Caudate nucleus (tissue), 63 donors: ENCODE measurements at places on chromosomes 6 and 20.

DNA sequence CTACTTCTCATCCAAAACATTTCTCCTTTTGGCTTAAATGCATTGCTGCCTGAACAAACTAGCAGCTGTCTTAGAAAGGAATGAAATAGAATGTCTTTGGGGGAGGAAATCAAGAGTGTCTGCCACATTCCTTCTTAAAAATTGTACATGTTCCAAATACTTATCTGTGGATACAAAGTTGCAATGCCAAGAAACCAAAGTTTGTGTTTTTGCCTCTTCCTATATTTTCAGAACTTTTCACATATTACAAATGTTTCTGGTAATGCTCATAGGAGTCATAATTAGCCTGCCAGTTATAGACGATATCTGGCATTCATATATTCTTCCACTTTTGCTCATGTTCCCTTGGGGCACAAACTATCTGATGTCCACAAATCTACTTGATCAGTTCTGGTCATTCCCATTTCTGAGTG lies 165.5 kb upstream of the BMP5 start:
- no peak for DNase-seq

DNA sequence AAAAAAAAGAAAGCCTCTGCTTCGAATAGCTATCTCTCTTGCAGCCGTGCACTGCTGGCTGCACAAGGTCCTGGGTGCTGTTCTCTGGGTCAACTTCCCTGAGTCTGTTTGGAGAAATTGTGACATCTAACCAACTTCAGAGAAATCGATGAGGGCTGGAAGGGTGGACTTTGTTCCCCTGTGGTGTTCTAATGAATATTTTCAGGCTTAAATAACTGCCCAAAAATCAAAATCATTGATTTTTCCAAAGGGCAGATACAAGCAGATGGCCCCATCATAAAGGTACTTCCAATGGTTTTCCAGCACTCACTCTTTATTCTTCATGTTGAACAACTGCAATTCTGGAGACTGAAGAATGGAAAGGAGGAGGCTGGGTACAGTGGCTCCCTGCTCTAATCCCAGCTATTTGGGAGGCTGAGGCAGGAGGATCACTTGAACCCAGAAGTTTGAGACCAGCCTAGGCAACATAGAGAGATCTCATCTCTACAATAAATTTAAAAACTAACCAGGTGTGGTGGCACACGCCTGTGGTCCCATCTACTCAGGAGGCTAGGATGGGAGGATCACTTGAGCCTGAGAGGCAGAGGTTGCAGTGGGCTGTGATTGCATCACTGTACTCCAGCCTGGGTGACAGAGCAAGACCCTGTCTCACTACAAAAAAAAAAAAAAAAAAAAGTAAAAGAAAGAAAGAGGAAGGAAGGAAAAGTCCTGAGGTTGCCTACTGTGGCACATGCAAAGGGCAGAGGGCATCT lies 59.1 kb downstream of the FOXA2 start:
- DNase-seq = no peak

DNA sequence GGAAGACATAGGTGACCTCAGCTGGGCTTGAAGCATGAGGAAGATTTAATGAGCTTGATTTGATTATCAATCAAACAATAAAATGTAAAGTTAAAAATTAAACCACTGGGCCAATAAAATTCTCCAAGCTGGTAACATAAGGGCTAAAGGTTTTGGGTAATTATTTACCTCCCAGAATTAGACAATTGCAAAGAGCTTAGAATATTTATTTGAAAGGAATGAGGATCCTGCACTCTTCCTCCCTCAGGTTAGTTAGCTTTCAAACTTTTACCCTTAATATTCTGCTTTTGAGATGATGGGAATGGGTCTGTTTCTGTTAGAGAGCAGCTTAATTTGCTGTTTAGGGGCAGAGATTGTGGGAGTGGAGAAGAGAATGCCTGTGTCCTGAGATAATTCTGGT lies at the start of gene SLC17A4:
SLC17A4 (plus strand) TSS at position 208 of the 400 bp plus-strand sequence. CDS start 7,221 bp downstream, outside the sequence.
- DNase-seq = no peak

- no peak for DNase-seq
Measured at GRCh38 chr6:168293636-168294530, 25.7 kb downstream of the DACT2 start.

DNA sequence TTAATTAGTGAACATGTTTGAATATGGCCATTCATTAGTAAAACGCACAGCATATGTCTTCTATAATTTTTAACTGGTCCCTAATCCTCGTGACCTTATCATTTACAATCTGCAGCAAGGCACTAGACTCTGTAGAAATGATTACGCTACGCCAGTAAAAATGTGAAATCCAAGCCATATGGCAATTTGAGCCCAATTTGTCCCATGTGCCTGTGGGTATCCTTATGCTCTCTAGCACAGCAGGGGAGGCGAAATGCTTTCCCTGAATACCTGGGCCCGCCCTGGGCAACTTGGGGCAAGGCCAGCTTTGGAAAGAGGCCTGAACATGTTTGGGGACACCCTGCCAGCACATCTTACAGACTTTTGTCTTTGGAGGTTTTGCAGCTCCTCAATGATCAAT lies 122.7 kb upstream of the AGPAT4 start:
- DNase-seq = no peak

DNA sequence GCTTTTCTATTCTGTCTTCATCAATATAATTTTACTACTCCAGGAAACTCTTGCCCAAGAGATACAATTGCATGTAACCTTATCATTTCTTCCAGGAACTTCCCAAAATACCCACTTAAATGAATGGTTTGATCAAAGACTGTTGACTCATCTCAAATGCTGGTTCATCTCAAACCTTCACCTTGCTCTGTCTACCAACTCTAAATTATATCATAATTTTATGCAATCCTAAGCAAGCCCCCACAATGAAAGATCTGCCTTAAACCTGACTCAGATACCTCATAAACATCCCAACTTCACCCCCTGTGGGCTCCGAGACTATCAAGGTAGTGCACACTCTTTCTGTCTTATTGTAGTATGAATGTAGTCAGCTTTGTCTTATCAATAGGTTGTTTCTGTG lies 65.5 kb upstream of the GCM1 start:
- DNase-seq = no peak

GRCh38 chr6:23655525-23655924 lies 470.5 kb upstream of the NRSN1 start:
- DNase-seq = no peak

DNA sequence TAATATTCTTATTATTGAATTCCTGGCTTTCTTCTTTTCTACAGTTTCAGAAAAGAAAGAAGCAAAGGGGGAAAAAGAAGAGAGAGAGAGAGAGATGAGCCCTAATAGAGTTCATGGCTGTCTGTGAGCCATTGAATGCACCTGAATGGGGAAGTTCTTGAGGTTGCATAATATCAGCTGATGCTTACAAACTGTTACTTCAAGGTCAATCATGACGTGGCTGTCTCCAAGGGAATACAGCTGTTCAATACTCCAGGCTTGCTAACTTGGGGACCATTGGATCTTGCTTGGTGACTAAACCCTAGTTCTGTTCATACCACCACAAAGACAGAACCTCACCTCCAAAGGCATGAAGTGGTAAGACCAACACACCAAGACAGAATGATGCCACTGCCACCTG lies 180.4 kb downstream of the ADGRG6 start:
- DNase-seq = no peak

DNA sequence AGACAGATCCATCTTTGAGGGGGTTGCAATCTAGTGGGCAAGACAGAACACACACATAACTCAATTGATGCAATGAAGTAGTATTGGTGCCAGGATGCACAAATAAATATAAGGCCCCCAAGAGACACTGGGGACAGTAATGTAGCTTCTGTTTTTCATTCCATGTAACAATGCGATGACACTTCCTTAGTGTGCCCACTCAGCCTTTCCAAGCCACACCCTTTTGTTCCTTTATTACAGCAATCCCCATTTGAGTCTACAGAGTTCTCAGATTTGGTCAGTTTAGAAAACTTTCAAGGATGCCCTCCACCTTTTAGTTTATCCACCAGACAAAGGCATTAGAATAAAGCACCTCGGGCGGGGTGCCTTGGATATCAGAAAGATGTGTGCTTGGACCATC lies 15.5 kb downstream of the TGM3 start:
- DNase-seq = no peak

- DNase-seq = no peak
Measured at GRCh38 chr6:144657691-144658090, 372.6 kb downstream of the UTRN start.

DNA sequence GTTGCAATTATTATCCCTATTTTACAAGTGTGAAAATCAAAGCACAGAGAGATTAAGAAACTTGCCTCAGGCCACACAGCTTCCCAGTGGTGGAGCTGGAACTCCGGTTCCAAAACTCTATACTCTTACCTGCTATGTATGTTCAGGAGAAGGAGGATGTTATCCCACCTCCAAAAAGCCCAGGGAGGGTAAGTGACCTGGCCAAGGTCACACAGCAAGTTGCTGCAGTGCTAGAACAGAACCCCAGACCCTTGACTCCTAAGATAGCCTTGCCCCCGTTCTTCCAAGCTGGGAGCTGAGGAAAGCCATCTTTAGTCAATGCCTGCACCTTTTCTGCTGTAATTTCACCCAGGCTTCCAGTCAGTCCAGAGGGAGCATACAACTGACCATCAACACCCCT lies 42.3 kb downstream of the BPIFB1 start:
- no peak for DNase-seq

DNA sequence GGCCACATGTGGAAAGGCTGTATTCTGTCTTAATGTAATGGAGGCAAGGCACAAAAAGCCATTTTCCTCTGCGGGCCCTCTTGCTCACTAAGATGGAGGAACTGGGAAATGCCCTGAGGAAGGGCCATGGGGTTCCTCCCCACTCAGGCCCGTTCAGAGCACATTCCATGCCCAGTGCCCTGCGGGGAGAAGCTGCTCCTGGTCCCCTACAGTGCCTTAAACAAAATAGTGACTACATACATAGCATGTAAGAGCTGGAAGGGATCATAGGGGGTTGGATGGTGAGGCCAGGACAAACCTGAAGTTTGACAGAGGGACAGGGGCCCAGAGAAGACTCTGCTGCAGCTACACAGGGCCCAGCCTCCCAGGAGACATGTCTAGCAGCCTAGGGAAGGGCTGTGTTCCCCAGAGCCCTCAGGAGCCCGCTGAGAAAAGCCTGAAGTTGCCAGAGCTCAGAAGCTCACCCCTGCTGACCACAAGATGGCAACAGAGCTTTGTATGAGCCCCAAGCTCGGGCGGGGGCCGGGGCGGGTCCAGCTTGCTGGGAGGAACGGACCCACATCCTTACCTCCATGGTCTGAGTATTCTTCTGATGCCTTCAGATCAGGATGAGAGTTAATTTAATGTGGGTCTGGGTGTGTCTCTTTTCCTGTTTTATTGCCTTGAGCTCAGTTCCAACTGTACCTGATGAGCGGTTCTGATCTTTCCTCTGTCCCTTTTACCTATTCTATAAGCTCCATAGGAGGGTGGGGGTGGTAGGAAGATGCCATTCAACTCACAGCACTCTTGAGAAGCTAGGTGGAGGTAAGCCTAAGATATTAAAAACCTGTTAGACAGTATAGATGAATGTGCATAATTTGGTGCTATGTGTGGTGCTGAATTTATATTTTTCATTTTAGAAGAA lies 242.9 kb downstream of the CDC5L start:
- DNase-seq = no peak

- no peak for DNase-seq
Measured at GRCh38 chr20:53070706-53071392, 98.7 kb downstream of the TSHZ2 start.

DNA sequence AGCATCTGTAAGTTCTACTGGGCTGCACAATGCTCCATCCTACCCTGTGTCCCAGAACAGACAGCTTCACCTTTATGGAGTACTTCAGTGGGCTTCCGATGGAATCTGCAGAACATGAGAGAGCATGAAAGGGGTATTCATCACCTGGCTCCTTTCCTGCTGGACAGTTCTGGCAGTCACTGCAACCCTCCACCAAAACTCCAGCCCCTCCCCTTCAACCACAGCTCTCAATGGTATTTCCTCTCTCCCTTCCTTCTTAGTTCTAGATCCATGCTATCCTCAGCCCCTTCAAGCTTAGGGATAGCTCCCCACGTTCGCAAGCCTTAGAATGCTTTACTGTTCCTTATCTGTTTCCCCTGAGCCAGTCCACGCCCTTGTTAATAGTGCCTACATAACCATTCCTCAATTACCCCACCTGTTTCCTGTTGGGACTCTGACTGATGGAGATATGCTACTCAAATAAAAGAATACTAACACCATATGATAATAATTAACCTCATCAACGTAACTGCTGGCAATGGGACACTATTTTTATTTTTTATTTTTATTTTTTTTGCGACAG lies 26.8 kb downstream of the TRAM2 start:
- no peak for DNase-seq

- DNase-seq = no peak
Measured at GRCh38 chr6:79564636-79565035, 27.4 kb upstream of the LCA5 start.

- DNase-seq = no peak
Measured at GRCh38 chr6:54053881-54054391, 57.3 kb upstream of the MLIP start.

DNA sequence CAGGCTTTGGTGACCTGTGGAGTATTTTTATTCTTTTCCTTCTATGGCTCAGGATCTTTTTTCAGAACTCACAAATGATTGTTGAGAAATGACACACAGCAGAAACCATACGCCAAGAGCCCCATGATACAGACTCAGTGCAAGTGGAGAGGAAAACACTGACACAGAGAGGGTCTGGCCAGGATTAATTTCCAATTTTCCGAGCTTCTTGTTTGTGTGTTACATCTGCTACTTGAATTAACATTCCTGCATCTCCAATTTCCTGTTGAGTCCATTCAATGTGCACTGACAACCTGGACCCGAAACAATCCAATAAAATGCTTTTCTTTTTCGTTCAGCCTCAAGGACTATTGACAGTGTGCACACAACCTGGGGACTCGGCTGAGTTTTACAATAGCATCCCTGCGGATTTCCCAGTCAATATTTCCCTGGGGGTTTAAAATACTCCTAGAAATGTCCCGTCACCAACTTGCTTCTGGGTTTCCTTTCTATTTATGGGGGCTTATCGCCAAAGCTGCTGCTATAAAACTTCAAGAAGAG lies 4.9 kb upstream of the MLN start:
- no peak for DNase-seq

GRCh38 chr6:85537055-85537494 lies 56.6 kb downstream of the SNX14 start:
- DNase-seq = no peak

DNA sequence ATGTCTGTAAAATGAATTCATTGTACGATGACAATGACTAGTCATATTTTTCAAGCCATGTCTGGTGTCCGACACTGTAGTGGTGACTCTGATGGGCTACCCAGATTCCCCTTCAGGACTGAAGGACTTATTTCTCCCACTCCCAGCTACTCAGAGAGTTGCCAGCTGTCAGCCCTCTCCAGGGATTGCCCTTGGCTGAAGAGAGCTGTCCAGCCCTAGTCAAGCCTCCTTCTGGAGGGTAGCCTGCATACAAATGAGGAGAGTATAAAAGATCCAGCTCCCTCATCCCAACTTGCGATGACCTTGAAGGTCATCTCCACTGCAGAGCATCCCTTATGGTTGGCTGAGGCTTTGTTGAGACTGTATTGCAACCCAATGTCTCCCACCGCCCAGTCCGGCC lies 29.9 kb downstream of the JPH2 start:
- DNase-seq = no peak
